ENCODE measurements at places on chromosomes 2 and 18.
A peak's percentile ranks its signal among the peaks of the same experiment; 100 is the strongest.

GRCh38 chr2:176503776-176504175, 234.5 kb downstream of the MTX2 start:
- H3K27me3 ChIP-seq: peaks cover 8% of the 10 kb centered on the region
- H3K36me3 ChIP-seq: no peaks in the 10 kb centered on the region
- DNase-seq: no peak
- no peak overlapping the region for H3K27ac ChIP-seq

GRCh38 chr18:50057009-50057408, 137.9 kb downstream of the MYO5B start:
- no peak overlapping the region for H3K27ac ChIP-seq
- no peaks in the 10 kb centered on the region for H3K27me3 ChIP-seq
- H3K4me1 ChIP-seq: no peaks in the 10 kb centered on the region
- H3K4me3 ChIP-seq: no peak overlapping the region
- no peak for DNase-seq

DNA sequence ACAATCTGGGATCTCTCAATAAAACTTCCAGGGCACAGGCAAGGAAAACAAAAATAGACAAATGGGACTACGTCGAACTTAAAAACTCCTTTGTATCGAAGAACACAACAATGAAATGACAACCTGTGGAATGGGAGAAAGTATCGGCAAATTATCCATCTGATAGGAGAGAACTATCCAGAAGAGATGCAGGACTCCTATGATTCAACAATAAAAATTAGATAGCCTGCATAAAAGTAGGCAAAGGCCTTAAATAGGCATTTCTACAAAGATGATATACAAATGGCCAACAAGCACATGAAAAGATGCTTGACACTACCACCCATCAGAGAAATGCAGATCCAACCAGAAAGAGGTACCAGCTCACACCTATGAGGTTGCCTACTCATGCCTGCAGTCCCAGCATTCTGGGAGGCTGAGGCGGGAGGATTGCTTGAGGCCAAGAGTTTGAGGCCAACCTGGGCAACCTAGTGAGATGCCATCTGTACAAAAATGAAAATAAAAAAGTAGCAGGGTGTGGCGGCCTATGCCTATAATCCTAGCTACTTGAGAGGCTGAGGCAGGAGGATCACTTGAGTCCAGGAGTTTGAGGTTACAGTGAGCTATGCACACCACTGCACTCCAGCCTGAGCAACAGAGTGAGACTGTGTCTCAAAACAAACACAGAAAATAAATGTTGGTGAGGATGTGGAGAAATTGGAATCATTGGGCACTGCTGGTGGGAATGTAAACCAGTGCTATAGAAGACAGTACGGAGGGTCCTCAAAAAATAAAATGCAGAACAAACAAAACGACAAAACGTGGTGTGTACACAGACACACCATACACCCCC, 21.6 kb downstream of the TWIST2 start:
- H3K4me3 ChIP-seq: no peak overlapping the region
- no peak overlapping the region for H3K27ac ChIP-seq
- no peaks in the 10 kb centered on the region for H3K27me3 ChIP-seq
- no peaks in the 10 kb centered on the region for H3K4me1 ChIP-seq

GRCh38 chr18:24695168-24695567, 234.7 kb downstream of the HRH4 start:
- no peaks in the 10 kb centered on the region for H3K4me1 ChIP-seq
- no peaks in the 10 kb centered on the region for H3K27me3 ChIP-seq
- H3K4me3 ChIP-seq: no peak overlapping the region
- H3K27ac ChIP-seq: no peak overlapping the region
- DNase-seq: no peak

DNA sequence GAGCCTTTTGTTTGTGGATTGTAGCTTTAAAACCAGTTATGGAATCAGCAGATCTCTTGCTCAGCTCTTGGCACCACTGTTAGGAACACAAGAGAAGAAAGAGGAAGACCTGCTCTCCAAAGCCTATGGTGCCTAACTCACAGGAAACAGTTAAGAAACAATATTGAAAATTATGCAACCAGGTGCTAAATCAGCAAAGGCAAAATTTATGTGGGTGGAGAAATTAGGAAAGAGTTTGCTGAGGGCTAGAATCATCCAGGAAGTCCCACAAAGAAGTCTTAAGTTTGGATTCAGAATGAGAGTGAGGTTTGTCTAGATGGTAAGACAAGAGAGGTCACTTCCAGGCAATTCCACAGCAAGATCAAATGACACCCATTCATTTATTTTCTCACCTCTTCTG, 49.4 kb downstream of the AOX1 start:
- H3K27me3 ChIP-seq: peaks cover 6% of the 10 kb centered on the region
- no peaks in the 10 kb centered on the region for H3K4me1 ChIP-seq
- no peak overlapping the region for H3K27ac ChIP-seq
- no peak overlapping the region for H3K4me3 ChIP-seq

- H3K4me1 ChIP-seq: no peaks in the 10 kb centered on the region
- no peaks in the 10 kb centered on the region for H3K27me3 ChIP-seq
- no peak for DNase-seq
- no peaks in the 10 kb centered on the region for H3K36me3 ChIP-seq
- no peak overlapping the region for H3K27ac ChIP-seq
- H3K4me3 ChIP-seq: no peak overlapping the region
Measured at GRCh38 chr2:218344090-218344754, 12.4 kb upstream of the CATIP start.

- H3K36me3 ChIP-seq: no peaks in the 10 kb centered on the region
- no peaks in the 10 kb centered on the region for H3K27me3 ChIP-seq
- no peak overlapping the region for H3K4me3 ChIP-seq
- no peak overlapping the region for H3K27ac ChIP-seq
- no peak for DNase-seq
- H3K4me1 ChIP-seq: no peaks in the 10 kb centered on the region
Measured at GRCh38 chr18:13983506-13983905, 68.2 kb upstream of the MC2R start.

- H3K4me3 ChIP-seq: no peak overlapping the region
- H3K36me3 ChIP-seq: no peaks in the 10 kb centered on the region
- no peak for DNase-seq
Measured at GRCh38 chr2:158255257-158255656, 153.6 kb downstream of the UPP2 start.

GRCh38 chr2:196263181-196263747, 91.9 kb upstream of the STK17B start:
- no peaks in the 10 kb centered on the region for H3K36me3 ChIP-seq
- no peaks in the 10 kb centered on the region for H3K27me3 ChIP-seq
- peak overlapping the region; percentile 83 for H3K27ac ChIP-seq
- DNase-seq: peak; percentile 75
- H3K4me1 ChIP-seq: peaks cover 71% of the 10 kb centered on the region

GRCh38 chr2:143582046-143582747, 453.0 kb downstream of the ARHGAP15 start:
- H3K27me3 ChIP-seq: no peaks in the 10 kb centered on the region
- no peak for DNase-seq
- no peak overlapping the region for H3K4me3 ChIP-seq
- H3K27ac ChIP-seq: no peak overlapping the region
- no peaks in the 10 kb centered on the region for H3K4me1 ChIP-seq
- H3K36me3 ChIP-seq: peaks cover 12% of the 10 kb centered on the region

- H3K27ac ChIP-seq: no peak overlapping the region
- H3K4me1 ChIP-seq: no peaks in the 10 kb centered on the region
- DNase-seq: no peak
- no peaks in the 10 kb centered on the region for H3K27me3 ChIP-seq
- no peak overlapping the region for H3K4me3 ChIP-seq
- H3K36me3 ChIP-seq: no peaks in the 10 kb centered on the region
Measured at GRCh38 chr18:28004606-28005005, 172.3 kb downstream of the CDH2 start.

DNA sequence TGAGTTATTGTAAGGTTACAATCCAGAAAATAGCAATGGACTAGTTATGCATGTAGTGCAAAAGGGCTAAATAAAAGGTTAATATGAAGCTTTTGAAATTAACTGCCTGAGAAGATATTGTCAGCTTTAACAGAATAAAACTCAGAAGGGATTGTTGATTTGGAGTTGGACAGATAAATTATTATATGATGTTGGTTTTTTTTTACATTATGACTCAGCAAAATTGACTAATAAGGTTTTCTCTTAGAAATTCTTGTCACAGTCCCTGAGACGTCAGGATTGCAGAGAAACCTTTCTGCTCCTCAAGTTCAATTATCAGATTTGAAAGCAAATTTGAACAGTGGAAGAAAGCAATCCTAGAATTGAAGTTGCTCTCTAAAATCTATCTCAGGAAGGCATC, 946.9 kb downstream of the CBLN2 start:
- no peak overlapping the region for H3K4me3 ChIP-seq
- no peaks in the 10 kb centered on the region for H3K4me1 ChIP-seq
- DNase-seq: no peak
- H3K36me3 ChIP-seq: no peaks in the 10 kb centered on the region
- H3K27ac ChIP-seq: no peak overlapping the region

GRCh38 chr2:74226648-74227213, 28.3 kb downstream of the MTHFD2 start:
- no peaks in the 10 kb centered on the region for H3K4me1 ChIP-seq
- H3K36me3 ChIP-seq: no peaks in the 10 kb centered on the region
- DNase-seq: no peak
- H3K27ac ChIP-seq: no peak overlapping the region
- no peak overlapping the region for H3K4me3 ChIP-seq
- no peaks in the 10 kb centered on the region for H3K27me3 ChIP-seq

DNA sequence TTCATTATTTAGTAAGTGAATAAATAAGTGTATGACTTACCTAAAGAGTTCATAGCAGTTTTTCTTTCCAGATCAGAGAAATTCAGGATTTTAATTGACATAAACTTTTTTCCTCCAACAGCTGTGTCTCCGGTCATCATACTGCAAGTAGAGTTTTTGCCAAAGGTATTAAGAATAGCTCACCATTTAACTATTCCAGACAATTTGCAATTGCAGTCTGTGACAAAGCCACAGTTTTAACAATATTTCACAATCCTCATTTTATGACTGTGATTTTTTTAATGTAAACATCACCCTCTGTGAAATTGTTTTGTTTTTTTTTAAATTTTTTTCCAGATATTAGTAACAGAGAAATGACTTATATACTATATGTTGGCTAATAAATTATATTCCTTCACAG, 199.1 kb downstream of the TRIB2 start:
- H3K27me3 ChIP-seq: peaks cover 4% of the 10 kb centered on the region
- DNase-seq: no peak
- no peaks in the 10 kb centered on the region for H3K36me3 ChIP-seq
- no peak overlapping the region for H3K4me3 ChIP-seq
- H3K4me1 ChIP-seq: no peaks in the 10 kb centered on the region

GRCh38 chr2:20164061-20164733, 60.7 kb downstream of the SDC1 start:
- H3K4me3 ChIP-seq: no peak overlapping the region
- H3K27ac ChIP-seq: no peak overlapping the region
- no peaks in the 10 kb centered on the region for H3K36me3 ChIP-seq
- peaks cover 2% of the 10 kb centered on the region for H3K27me3 ChIP-seq
- DNase-seq: no peak

DNA sequence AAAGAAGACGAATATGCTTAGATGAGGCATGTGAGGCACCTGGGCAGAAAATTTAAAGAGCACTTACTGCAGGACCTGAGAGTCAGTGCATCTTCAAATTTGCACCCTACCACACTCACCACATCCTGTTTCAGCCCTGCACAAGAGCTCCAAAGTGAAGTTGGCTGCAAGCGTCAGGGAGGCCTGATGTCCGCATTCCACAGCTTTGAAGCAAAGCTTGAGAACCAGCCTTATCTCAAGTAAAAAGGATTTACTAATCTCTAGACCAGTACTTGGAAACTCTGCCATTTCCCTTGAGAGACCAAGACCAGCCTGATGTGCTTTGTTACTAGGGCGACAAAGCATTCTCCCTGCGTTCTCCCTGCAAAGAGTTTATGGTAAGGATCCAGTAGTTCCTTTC, 3.4 kb upstream of the ASNSD1 start:
- H3K36me3 ChIP-seq: no peaks in the 10 kb centered on the region
- peak overlapping the region; percentile 81 for H3K4me3 ChIP-seq
- H3K4me1 ChIP-seq: peaks cover 43% of the 10 kb centered on the region
- H3K27ac ChIP-seq: peak overlapping the region; percentile 78
- no peaks in the 10 kb centered on the region for H3K27me3 ChIP-seq

Measured in CD4-positive, CD25-positive, alpha-beta regulatory T cell (primary cell).